ENCODE measurements at places on chromosomes 7 and 10.

DNA sequence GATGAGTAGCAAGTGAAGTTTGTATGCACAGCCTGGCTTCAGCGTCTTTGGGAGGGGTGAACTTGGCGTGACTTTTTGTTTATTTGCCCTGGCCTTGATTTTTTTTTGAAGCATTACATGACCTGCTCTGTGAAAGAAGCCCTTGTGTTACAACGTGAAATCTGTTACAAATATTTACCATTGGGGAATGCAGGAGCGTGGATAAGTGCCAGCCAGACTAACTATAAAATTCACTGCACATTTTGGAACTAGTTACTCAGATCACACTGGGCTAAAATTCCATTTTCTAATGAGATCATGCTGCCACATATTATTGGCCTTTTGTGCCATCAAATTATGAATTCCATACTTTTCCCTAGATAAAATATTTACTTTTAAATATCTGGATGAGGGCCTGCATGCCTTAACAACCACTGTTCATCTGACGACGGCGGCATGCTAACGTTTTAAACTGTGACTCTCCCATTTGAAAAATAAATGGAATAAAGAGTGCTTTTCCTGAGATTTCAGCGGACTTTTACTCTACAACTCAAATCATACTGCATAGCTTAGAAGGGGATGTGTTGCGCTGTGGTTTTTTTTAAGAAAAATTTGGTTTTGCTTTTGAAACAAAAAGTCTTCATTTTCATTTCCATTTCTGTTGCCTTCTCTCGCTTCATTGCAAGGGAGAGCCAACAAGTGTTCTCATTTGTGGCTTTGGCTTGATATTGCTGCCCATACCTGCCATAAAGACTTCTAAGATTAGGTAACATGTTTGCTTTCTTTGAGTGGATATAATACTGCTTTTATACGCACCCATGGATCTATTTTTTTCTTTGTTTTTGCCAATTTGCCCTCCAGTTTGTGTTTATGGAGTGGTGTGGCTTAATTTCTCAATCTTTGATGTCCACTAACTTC is 352.2 kb downstream of the TFEC start:
- no peak for DNase-seq

DNA sequence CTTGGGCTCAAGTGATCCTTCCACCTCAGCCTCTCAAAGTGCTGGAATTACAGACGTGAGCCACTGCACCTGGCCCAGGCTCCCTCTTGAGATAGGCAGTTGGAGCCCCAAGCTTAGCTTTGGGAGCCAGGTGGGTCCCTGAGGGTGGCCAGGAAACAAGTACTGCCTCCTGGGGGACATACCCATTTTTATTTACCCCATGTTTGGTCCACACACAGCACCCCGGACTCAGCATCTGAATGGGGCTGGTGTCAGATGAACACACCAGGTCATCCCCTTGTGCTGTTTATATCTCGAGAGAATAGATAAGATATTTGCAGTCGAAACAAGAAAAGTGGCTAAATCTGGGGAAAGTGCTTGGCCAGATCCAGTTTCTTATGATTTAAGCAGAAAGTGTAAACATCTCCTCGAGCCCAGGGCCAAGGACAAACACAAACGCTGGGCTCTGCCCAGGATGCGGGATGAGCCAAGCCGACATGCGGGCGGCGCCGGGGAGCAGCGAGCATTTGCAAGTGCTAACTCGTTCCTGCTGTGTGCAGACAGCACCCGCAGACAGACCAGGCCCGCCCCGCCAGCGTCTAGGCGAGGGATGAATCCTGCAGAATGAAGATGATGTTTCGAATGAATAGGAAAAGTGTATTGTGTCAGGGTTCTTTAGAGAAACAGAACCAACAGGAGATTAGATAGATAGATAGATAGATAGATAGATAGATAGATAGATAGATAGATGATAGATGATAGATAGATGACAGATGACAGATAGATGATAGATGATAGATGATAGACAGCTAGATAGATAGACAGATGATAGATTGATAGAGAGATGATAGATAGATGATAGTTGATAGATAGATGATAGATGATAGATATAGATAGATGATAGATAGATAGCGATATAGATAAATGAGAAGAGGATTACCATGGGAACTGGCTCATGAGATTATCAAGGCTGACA is 44.4 kb upstream of the OCM2 start:
- DNase-seq, result no peak

GRCh38 chr7:140649556-140650205 is 9.1 kb upstream of the DENND2A start:
- DNase-seq, result no peak

DNA sequence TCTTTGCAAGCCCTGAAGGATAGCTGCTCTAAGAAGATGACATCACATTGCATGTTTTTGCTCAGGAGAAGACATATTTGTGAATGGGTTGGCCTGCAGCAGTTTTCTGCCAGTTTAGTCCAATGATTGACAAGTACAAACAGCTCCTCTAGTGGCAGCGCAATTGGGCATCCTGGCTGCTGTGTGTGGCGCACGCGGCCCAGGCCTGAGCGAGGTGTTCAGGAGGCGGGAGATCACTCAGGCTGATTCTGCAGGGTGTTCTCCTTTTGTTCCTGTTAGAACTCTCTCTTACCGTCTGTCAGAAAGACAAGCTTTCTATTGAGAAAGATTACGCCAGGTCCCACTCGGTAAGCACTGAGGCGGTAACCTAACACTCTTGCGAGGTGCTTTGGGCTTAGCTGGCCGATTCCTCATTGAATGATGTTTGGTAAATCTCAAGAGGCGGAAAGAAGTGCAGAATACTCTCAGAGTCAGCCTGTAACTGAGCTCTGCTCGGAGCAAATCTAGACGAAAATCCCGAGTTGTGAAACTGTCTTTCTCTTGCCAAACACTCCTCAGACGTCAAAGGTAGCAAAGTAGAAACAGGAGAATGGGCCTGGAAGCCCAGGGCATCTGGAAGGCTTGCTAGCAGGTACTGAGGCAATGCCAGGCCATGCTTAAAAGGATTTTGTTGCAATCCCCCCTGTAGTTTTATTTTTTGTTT is 219.2 kb upstream of the BMPER start:
- no peak for DNase-seq

GRCh38 chr10:128908099-128908498 is 558.9 kb upstream of the MGMT start:
- DNase-seq, result no peak

DNA sequence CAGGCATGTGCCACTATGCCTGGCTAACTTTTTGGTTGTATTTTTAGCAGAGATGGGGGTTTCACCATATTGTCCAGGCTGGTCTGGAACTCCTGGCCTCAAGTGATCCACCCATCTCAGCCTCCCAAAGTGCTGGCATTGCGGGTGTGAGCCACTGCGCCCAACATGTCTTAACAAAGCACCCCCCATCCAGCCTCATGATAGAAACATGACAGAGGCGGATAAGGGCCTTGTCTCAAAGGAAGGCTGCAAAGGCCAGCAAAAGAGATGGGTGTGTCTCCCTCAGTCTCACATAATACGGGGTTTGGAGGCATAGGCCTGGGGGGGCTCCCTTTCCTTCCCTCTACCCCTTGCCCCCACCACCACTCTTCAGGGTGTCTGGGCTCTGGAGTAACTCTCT is 93.2 kb downstream of the SH3PXD2A start:
- DNase-seq, result no peak

DNA sequence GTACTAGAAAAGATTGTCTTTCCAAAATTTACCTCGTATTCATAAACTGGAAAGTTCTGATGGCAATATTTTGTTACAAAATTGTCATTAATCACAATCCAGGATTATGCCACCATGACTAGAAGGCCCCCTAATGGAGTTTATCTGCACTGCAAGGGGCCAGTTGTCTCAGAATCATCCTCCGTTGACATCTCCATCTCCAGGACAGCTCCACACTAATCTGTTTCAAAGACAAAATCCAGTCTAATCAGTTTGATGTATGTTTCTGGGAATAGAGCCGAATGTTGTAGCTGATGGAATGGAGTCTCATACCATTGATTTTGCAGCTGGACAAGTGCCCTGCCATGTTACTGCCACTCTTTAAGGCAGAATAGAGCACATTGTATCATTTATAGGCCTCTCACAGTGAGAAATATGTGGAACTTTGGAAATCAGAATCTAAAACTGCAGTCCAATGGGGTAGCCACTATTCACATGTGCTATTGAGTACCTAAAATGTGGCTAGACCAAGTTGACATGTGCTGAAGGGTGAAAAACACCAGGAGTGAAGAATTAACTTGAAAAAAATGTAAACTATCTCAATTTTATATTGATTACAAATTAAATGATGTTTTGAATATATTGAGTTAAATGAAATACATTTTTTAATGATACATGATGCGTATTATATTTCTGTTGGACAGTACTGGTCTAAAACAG is 38.3 kb upstream of the TOMM7 start:
- DNase-seq, result no peak

DNA sequence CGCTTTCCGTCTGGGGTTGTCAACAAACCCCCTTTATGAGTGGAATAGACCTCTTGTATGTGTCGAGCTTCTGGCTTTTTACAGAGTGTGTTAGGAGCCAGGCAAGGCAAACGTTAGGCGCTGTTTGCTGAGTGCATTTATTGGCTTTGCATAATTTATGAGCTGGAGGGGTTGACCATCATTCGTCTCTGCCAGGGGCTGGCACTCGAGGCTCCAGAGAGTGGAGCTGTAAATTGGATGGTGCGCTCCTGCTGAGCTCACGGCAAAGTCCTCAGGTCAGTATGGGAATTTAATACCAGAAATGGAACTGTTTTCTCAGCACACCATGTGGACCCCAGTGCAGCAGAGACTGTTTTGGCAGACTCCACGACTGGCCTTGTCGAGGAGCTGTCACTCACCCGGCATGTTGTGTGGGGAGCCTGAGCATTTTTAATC is 699.4 kb upstream of the GALNT17 start:
- peak; percentile 78 for DNase-seq

DNA sequence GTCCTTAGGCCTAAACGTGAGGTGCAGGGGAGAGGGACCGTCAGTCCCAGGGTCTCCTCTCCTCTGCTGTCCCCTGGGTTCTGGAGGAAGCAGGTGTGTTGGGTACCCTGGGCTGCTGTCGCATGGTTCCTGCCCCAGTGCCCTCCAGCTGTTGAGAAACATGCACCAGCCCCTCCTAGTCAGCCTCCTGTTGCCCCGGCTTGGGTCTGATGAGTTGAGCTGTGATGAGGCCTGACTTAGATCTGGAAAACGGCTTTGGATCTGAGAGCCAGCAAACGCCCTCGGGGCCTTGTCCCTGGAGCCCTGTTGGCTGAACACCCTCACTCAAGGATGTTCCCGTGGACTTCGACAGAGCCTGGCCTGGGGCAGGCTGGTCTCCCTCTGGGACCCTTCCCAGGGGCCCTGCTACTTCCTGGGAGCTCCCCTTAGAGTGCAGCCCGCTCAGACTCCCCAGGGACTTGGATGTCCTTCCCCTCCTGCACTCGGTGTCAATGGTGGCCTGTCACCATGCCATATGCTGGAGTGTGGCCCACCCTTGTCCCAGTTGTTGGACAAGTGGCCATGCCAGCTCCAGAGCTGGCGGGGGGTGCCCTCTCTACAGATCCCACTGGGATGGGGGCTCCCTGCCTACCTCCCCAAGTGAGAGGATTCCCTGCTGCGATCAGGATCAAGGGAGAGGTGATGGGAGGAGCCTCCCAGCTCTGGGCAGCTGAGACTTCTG is 12.3 kb downstream of the ZNF316 start:
- no peak for DNase-seq

DNA sequence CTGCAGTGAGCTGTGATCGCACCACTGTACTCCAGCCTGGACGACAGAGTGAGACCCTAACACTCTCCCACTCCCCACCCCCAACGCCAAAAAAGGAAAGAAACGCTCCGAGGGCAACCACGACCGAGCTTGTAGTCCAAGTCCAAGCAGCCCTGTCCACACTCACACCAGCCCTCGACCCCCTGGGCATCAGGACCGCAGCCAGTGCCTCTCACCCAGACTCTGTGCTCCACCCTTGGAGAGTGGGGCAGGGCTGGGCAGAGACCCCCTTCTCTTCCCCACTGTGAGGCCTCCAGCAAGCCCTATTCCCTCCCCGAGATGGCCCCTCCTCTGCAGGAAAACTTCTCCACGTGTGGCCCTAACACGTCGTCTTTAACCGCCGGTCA is 82.6 kb downstream of the FOXL3 start:
- no peak for DNase-seq

- DNase-seq, result no peak
These were observed 1155.1 kb upstream of the SORCS1 start for GRCh38 chr10:108319434-108320222.

DNA sequence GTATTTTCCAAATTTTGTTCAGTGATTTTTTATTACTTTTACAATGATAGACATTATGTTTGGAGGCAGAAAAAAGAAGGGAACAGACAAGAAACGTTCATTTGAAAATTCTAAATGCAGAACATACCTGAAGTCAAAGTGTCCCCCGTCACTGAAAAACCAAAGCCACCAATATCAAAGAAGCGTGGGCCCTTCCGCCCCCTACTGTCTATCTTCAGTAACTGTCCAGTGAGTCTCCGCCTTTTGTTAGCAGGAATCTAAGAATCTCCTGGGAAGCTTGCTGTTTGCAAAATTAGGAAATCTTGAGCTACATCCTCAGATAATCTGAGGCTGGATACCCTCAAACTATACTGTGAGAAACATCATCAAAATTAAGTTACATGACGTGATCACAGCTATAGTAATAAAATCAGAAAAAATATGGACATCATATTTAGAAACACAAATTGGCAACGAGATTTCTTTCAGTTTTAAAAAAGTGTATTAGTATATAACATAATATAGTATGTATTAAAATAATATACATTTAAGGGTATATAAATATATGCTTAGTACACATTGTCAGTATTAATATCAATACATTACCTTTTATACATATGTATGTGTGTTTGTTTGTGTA is 169.3 kb upstream of the AKR1E2 start:
- DNase-seq, result peak; percentile 18

GRCh38 chr10:119803264-119803663 is 69.4 kb downstream of the MCMBP start:
- DNase-seq, result no peak

- no peak for DNase-seq
These were observed 103.7 kb downstream of the CXCL12 start for GRCh38 chr10:44281089-44281613.

DNA sequence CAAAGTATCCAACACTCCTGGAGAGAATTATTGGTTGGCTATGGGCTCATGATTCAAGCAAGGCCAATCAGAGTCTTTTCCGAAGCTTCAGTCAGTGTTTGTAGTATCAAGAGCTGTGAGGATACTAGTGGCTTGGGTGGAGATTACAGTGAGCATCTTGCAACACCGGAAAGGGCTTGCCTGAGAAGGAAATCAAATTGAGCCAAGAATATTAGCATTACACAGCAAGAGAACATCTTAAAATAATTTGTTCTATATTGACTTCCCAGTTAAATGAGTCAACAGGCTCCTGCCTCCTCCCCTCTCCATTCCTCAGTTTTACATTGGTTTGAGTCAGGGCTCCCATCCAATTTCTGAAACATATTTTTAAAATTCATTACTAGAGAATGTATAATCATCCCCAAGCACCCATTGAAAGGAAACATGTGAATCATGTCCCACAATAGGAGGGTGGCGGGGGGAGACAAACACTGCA is 127.4 kb downstream of the ELAPOR2 start:
- DNase-seq, result no peak

DNA sequence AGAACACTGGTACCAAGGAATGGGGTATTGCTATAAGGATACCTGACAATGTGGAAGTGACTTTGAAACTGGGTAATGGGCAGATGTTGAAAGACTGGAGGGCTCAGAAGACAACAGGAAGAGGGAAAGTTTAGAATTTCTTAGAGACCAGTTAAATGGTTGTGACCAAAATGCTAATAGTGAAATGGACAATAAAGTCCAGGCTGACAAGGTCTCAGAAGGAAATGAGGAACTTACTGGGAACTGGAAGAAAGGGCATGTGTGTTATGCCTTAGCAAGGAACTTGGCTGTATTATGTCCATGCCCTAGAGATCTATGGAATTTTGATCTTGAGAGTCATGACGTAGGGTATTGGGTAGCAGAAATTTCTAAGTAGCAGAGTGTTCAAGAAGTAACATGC is 38.0 kb downstream of the FAM149B1 start:
- no peak for DNase-seq
